ENCODE measurements at places on chromosomes 16 and 17. TPM values are rescaled to one million over a fixed set of nuclear protein-coding genes. Genes with fewer than 3 reads are reported as not detected.

DNA sequence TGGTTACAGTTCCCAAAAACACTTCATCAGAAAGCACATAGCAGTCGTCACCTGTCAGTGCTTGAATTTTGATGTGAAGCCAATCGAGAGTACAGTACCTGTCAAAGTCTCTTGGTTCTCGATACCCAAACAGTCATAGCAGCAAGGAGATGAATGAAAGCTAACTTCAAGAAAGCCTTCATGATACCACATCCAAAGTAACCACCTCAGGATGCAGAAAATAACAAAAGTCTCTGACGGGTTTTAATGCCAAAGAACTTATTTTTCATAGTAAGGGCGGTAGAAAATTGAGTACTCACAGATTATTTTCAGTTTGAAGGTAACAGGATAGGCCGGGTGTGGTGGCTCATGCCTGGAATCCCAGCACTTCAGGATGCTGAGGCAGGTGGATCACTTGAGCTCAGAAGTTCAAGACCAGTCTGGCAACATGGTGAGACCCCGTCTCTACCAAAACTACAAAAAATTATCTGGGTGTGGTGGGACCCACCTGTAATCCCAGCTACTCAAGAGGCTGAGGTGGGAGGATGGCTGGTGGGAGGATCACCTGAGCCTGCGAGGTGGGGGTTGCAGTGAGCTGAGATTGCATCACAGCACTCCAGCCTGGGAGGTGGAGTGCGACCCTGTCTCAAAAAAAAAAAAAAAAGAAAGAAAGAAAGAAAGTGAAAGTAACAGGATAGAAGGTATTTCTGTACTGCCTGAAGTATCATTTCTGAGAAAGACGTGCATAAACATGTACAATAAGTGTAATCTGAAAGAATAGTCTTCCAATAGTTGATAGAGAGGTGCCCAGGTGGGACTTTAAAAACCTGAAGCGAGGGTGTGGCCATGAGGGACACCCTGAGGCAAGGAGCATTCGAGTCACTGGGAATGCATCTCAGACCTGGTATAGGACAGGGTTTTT lies 15.4 kb downstream of the MFSD11 start:
- H3K4me3 ChIP-seq: no peak overlapping the region
- H3K4me1 ChIP-seq: no peaks in the 10 kb centered on the region
- H3K27me3 ChIP-seq: no peaks in the 10 kb centered on the region

DNA sequence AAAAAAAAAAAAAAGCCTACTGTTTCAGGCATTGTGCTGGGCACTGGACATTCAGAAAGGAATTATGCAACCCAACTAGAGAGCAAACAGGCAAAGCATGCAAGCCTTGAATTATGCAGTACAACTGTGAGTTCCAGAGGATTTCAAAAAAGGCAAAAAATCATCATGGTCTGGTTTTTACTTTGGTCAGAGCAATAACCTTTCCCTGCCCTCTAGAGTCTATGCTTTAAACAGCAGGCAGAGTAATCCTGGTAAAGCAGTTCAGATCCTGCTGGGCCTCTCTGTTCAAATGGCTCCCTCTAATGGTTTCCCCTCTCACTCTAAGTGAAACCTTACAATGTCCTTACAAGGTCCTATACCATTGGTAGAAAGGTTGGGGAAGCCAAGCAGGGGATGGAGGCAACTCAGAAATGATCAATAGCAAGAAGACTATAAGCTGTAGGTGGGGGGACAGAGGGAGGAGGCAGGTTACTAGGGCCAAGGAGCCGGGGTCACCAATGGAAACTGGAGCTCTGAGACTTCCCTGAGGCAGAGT lies 4.6 kb upstream of the TAF15 start:
- H3K27ac ChIP-seq: no peak overlapping the region
- H3K36me3 ChIP-seq: no peaks in the 10 kb centered on the region
- H3K4me1 ChIP-seq: peaks cover 9% of the 10 kb centered on the region
- H3K27me3 ChIP-seq: no peaks in the 10 kb centered on the region

- no peaks in the 10 kb centered on the region for H3K27me3 ChIP-seq
- no peaks in the 10 kb centered on the region for H3K36me3 ChIP-seq
- H3K27ac ChIP-seq: no peak overlapping the region
- H3K4me1 ChIP-seq: peaks cover 19% of the 10 kb centered on the region
- no peak overlapping the region for H3K4me3 ChIP-seq
These were observed 144.9 kb downstream of the PARN start for GRCh38 chr16:14485121-14485551.

- H3K4me3 ChIP-seq: peak within 1 kb of the TSS; percentile 69
- H3K36me3 ChIP-seq: no peaks in the 10 kb centered on the region
- peaks cover 16% of the 10 kb centered on the region for H3K4me1 ChIP-seq
These were observed at the start of gene FDXR for GRCh38 chr17:74872313-74873036. Gene FDXR (minus strand): TSS chr17:74872994. CDS start chr17:74872944, 50 bp downstream.

DNA sequence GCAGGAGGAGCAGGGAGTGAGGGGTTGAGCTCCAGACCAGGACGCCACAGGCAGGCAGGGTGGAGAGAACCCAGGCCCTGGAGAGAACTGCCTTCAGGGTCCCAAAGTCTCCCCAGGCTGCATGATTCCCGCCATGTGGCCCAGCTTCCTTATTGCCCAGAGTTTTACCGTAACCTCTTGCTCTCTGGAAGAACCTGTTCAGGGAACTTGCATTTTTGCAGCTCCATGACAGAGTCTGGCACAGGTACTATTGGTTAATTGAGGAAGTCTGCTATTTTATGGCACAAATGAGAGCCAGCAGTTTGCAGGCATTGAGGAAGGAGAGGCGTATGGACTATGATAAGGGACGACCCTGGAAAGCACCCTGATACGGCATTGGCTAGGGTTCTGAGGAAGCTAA lies 11.6 kb upstream of the NOS2 start:
- H3K4me1 ChIP-seq: no peaks in the 10 kb centered on the region
- peak overlapping the region; percentile 50 for H3K27ac ChIP-seq
- H3K36me3 ChIP-seq: no peaks in the 10 kb centered on the region
- H3K27me3 ChIP-seq: no peaks in the 10 kb centered on the region
- H3K4me3 ChIP-seq: no peak overlapping the region
- no peak for DNase-seq

KRT31 gene
- total RNA-seq: not detected

GEMIN4 gene
- total RNA-seq: 7.4 TPM

NOD2 gene
- 0.40 TPM for total RNA-seq

DNA sequence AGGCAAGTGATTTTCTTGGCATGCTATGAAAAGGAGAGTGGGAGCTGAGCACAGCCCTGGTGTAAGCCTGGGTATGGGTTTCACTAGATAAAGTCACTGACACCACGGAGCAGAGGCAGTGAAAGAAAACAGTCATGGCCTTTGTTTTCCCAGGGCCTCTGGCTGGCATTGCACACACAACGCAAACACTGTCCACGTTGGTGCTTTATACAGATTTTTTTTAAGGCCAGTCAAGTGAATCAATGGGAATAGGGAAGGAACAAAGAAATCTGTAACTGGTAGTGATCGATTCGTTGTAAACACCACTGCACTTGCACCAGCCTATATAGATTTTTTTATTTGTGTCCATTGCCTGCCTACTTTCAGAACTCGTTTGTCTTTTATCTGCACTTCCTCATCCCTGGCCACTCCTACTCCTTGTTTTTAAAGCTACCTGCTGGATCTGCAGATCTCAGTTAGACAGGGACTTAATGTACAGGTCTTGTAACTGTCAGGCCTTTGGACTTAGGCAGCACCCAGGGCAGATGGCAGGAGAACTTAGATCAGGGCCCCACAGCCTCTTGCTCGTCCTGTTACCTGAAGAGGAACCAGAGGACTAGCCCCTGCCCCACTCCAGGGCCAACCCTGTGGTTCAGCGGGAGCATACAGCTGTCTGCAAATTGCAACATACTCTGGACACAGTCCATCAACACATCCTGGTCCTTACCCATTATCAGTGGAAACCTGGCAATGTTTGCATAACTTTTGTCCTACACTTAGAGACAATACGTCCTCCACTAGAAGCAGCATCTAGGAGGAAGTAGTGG lies 10.6 kb upstream of the TMIGD1 start:
- no peaks in the 10 kb centered on the region for H3K36me3 ChIP-seq
- peak; percentile 68 for DNase-seq
- peaks cover 35% of the 10 kb centered on the region for H3K4me1 ChIP-seq

DNA sequence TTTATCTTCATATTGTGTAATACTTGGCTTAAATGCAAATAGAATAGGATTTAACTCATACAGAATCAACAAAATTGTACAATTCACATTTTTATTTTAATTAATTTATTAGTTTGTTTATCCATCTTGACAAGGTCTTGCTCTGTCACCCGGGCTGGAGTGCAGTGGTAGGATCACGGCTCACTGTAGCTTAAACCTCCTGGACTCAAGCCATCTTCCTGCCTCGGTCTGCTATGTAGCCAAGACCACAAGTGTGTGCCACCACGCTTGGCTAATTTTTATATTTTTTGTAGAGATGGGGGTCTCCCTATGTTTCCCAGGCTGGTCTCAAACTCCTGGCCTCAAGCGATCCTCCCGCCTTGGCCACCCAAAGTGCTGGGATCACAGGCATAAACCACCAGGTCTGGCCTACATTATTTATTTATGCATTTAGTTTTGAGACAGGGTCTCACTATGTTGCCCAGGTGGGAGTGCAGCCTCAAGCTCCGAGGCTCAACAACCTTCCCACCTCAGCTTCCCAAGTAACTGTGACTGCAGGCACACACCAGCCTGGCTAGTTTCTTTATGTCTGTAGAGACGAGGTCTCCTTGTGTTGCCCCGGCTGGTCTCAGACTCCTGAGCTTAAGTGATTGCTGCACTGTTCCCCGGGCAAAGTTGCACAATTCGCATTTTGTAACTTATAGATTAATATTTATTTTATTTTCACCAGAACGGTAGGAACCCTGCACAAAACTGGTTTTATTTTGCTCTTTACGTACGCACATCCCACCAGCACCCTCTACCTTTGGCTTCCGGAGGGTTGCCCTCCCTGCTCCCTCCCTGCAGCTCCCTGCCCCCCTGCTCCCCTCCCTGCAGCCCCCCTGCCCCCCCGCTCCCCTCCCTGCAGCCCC lies 4.9 kb downstream of the DPEP1 start:
- no peaks in the 10 kb centered on the region for H3K36me3 ChIP-seq
- no peak overlapping the region for H3K4me3 ChIP-seq
- DNase-seq: no peak
- no peaks in the 10 kb centered on the region for H3K27me3 ChIP-seq
- H3K4me1 ChIP-seq: no peaks in the 10 kb centered on the region

DNA sequence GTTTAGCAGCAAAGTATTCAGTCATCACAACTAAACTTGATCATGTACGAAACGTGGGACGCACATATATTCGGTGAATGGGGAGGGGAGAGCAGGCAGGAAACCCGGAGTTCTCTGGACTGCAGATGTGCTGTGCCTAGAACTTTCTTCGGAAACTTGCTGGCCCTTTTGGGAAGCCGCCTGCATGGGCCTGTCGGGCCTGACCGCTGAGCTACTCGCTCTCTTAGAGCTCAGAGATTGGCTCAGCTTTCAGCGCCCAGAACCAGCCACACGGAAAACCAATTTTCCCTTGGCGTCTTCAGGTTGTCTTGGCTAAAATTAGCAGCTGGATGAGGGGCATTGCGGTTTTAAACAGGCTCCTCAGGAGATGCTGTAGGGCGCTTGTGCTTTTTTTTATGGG lies 38.1 kb downstream of the ZDHHC7 start:
- no peaks in the 10 kb centered on the region for H3K36me3 ChIP-seq
- no peak overlapping the region for H3K27ac ChIP-seq
- H3K4me3 ChIP-seq: no peak overlapping the region
- H3K4me1 ChIP-seq: no peaks in the 10 kb centered on the region
- H3K27me3 ChIP-seq: no peaks in the 10 kb centered on the region

KCNJ12 gene
- 0.09 TPM for total RNA-seq

- H3K4me3 ChIP-seq: no peak overlapping the region
- H3K27ac ChIP-seq: no peak overlapping the region
- H3K4me1 ChIP-seq: no peaks in the 10 kb centered on the region
- no peaks in the 10 kb centered on the region for H3K36me3 ChIP-seq
- DNase-seq: no peak
These were observed 98.0 kb downstream of the CDK5R1 start for GRCh38 chr17:32584792-32585191.

TBC1D3K gene
- not detected for total RNA-seq

EFNB3 gene
- 0.37 TPM for total RNA-seq

OTOA gene
- total RNA-seq: not detected

GRCh38 chr16:16146380-16147315 lies 76.6 kb downstream of the ABCC6 start:
- no peaks in the 10 kb centered on the region for H3K27me3 ChIP-seq
- H3K27ac ChIP-seq: no peak overlapping the region
- no peaks in the 10 kb centered on the region for H3K36me3 ChIP-seq
- H3K4me1 ChIP-seq: peaks cover 6% of the 10 kb centered on the region
- DNase-seq: peak; percentile 16
- no peak overlapping the region for H3K4me3 ChIP-seq

DNA sequence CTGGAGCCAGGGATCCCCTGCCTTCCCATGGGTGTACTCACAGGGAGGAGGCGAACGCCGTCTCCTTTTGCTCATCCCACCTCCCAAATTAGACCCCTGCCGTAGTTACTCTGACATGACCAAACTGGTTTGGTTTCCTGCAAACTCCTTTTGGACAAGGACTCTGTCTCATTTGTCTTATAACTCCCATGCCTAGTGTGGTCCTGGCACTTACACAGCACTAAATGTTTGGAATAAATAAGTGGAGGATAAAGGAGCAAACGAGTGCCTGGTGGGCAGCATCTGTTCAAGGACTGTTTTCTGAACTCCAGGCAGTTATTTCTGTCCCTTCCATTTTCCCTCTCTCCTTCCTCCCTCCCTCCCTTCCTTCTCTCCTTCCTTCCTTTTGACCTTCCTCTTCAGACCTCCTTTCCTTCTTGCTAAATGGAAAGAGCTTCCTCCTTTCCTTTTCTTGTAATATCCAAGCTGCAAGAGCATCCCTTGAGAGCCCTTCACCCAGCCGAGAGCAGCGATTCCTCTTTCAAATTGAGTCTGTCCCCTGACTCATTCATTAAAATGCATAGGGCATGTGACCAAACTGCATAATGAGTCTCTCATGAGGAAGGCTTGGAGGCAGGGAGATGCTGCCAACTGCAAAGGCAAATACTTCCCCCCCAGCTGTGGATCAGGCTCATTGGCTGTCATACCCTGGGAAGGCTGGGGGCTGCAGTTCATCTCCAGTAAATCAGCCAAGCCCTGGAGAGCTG lies 36.8 kb downstream of the CHD9 start:
- no peak overlapping the region for H3K4me3 ChIP-seq
- no peaks in the 10 kb centered on the region for H3K27me3 ChIP-seq
- H3K27ac ChIP-seq: no peak overlapping the region
- peak; percentile 30 for DNase-seq
- H3K36me3 ChIP-seq: no peaks in the 10 kb centered on the region

CDRT15 gene
- total RNA-seq: not detected

CACNG3 gene
- total RNA-seq: not detected

DNA sequence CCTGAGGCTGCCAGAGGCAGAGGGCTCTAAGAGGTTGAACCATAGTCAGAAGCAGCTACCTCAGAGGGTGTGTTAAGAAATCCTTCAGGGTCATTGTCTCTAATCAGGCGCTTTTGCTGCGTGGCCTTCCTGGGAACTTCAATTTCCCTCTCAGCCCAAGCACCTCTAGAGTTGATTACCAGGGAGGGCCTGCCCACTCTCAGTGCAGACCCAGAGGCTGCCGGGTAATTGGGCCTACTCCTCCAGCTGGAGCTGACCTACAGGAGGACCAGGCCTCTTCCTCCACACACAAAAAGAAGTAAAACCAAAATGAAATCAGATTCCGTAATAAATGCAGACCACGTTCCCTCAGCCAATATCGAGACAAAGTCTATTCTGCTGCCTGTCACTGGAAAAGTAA lies 305.0 kb upstream of the CCL2 start:
- no peak overlapping the region for H3K4me3 ChIP-seq
- H3K27ac ChIP-seq: no peak overlapping the region
- H3K36me3 ChIP-seq: no peaks in the 10 kb centered on the region
- no peaks in the 10 kb centered on the region for H3K4me1 ChIP-seq
- no peak for DNase-seq

GRCh38 chr16:49440156-49441065 lies 66.8 kb downstream of the C16orf78 start:
- no peaks in the 10 kb centered on the region for H3K27me3 ChIP-seq
- DNase-seq: no peak
- no peaks in the 10 kb centered on the region for H3K4me1 ChIP-seq
- H3K4me3 ChIP-seq: no peak overlapping the region
- H3K36me3 ChIP-seq: no peaks in the 10 kb centered on the region

ANKFN1 gene
- not detected for total RNA-seq

Measured in pancreas (tissue), 10 donors.